DMS53 (cell line): ENCODE measurements at places on chromosomes 13 and 19.

DNA sequence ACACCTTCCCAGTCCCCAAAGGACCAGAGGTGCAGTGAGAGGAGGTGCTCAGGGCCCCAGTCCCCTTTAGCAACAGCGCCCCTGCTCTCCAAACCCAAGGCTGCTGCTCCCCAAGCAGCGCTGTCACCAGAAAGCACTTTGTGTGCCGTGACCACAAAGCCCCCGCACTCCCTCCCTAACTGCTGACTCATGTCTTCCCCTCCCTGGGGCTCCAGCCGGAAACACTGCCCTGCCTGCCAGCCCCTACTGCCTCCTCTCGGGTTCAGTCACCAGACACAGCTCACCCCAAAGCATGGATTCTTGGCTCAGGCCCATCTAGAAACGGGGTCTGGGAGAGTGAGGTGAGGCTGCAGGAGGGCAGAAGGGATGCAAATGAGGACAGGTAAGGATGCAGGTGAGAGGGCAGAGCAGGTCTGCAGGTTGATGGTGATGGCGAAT is 4.9 kb upstream of the TNFSF14 start:
- no peak for DNase-seq

GRCh38 chr19:36819130-36819630 is 19.0 kb downstream of the ZNF790 start:
- DNase-seq: peak; percentile 19

DNA sequence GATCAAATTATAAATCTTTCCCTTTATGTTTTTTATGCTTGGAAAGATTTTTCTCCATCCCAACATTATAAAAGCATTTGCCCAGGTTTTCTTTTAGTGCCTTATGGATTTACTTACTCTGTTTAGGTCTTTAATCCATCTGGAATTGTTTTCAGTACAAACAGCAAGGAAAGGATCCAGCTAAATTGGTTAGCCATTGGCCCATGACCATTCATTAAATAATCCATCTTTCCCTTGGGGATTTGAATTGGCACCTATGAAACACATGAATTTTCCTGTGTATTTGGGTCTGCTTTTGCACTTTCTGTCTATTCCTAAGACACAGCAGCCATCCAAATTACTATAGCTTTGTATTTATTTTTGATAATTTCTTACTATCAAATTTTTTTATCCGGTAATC is 28.8 kb upstream of the SHKBP1 start:
- DNase-seq: no peak

DNA sequence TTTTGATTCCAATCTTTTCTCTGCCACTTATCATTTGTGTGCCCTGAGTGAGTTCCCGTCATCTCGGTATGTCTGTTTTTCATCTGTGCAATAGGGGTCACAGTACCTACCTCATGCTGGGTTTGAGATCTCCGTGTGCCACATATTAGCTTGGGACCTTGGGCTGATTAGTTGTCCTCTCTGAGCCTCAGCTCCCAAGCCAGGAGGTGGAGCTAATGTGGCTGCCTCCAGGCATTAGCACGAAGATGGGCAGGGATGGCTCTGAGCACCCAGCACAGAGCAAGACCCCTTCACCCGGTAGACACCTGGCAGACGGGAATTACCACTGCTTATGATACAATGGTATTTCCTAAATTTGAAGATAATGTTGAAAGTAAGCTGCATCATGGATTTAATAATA is 35.8 kb upstream of the XPO4 start:
- DNase-seq: no peak

- no peak for DNase-seq
Observed at GRCh38 chr13:25149711-25150110, 22.4 kb downstream of the AMER2 start.

GRCh38 chr13:26887594-26887993 is 127.0 kb upstream of the GPR12 start:
- DNase-seq: no peak
